ENCODE measurements at places on chromosomes 2 and 18. TPM values are rescaled to one million over a fixed set of nuclear protein-coding genes. Genes with fewer than 3 reads are reported as not detected.
A peak's percentile ranks its signal among the peaks of the same experiment; 100 is the strongest.

PROKR1 gene
- not detected for total RNA-seq

ITGB6 gene
- total RNA-seq, result 2.3 TPM

DSG1 gene
- not detected for total RNA-seq

MROH2A gene
- not detected for total RNA-seq

MARCHF4 gene
- 1.4 TPM for total RNA-seq

MGAT4A gene
- total RNA-seq, result 2.1 TPM

RNF152 gene
- 137 TPM for total RNA-seq

PIEZO2 gene
- 142 TPM for total RNA-seq

PRSS56 gene
- total RNA-seq, result not detected

WDR12 gene
- total RNA-seq, result 28.5 TPM

DNA sequence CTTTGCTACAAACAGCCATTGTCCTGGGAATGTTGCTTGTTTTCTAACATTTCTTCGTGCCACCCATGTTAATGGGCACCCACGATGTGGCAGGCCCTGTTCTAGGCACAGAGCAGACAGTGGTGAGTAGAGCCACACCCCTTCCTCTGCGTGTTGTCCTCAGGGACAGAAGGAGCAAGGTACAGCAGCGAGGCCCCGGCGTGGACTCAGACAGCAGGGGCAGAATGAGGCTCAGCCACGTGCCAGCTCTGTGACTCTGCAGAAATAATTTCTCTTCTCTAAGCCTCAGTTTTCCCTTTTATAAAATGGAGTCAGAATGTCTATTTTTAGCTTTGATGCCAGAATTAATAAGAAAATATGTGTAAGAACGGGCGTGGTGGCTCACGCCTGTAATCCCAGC is 401.7 kb downstream of the TSN start:
- no peak for DNase-seq

- peak; percentile 48 for DNase-seq
Measured at GRCh38 chr2:128599700-128600099, 281.0 kb upstream of the HS6ST1 start.

DNA sequence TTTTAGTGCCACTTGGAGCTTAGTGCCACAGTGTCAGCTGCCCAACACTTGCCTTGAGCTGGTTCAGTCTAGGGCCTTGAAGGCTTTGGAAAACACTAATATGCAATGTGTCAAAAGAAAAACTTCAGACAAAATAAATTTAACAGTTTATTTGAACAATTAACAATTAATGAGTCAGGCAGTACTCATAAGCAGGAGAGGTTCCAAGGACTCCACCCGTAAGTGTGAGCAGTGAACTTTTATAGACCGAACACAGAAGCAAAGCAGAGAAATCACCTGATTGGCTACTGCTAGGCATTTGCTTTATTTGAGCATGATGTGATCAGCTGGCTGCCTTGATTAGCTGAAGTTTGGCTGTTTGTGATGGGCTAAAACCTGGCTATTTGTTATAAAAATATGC is 49.5 kb upstream of the TBC1D8 start:
- no peak for DNase-seq

DNA sequence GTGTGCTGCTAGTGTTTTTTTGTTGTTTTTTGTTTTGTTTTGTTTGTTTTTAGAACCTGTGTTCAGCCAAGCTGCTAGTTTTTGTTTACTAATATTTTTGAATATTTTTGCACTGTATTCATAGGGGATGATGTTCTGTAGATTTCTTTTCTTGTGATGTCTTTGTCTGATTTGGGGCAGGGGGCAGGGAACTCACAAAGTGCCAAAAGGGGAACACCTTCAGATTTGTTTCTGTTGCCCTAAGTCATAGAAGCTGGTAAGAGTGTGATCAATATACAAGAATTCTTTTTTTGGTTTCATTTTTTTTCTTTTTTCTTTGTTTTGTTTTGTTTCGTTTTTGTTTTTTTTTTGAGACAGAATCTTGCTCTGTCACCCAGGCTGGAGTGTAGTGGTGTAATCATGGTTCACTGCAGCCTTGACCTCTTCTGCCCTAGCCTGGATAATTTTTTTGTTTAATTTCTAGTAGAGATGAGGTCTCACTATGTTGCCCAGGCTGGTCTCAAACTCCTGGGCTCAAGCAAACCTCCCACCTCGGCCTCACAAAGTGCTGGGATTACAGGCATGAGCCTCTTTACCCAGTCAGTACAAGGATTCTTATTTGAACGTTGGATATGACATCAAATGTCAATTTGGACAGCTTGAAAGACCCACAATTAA is 30.7 kb downstream of the TCF23 start:
- no peak for DNase-seq

- DNase-seq, result no peak
Measured at GRCh38 chr2:241619597-241620418, 17.1 kb downstream of the THAP4 start.

GRCh38 chr2:46984642-46985476 is 69.3 kb upstream of the MCFD2 start:
- DNase-seq, result no peak

- DNase-seq, result no peak
Measured at GRCh38 chr2:201280191-201281040, 20.1 kb downstream of the CASP8 start.

DNA sequence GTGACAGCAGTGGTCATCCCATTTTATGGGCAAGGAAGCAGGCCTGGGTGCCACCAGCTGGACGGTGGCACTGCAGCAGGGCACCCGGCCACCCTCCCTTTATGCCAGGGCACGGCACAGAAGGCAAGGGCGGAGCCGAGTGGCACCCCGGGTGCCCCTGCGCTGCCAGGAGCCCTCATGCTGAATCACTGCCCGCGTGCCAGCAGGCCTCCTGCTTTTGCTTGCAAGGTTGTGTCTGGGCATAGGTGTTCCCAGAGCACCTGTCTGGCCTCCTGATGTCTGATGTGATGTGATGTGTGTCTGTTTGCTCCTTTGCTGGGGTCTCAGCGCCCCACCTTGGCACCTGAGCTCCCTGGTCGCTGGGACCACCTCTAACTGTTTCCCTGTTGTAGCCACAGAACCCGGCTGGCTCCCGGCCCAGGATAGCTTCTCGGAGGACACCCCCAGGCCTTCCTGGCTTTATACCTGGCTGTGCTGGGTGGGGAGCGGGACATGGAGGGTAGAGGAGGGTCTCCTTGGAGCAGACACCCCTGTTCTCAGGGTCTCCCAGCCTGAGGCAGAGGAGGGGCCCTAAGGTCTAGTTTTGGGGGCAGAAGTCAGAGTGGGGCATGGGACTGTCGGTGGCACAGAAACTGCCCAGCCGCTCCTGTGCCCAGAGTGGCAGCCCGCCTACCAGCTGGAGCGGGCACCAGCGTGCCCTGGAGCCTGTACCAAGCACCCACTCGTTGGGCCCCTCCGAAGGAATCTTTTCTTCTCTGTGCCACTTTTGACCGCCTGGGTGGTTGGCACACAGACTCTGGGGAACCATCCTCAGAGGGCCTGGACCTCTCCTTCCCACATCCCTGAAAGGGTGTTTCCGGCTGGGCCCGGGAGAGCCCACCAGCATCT is 3.6 kb downstream of the GPC1 start:
- peak; percentile 89 for DNase-seq

GRCh38 chr2:110780461-110780860 is 48.1 kb downstream of the ACOXL start:
- no peak for DNase-seq

DNA sequence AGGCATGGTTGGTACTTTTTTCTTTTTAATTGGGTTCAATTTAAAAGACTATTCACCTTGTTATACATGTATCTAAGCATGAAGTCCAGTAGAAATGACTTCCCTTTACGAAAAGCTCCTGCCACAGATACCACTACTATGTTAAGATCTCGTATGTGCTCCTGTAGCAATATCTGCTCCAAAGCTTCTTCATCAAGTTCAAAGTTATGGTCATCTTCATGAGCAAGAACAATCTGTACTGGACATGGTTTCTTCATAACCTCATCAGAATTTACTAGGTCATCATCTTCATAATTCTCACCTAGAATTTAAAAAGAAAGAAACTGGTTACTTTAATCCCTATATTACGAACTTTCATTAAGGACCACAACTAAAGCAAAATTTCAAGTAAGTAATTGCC is 33.9 kb downstream of the ATL2 start:
- no peak for DNase-seq

DNA sequence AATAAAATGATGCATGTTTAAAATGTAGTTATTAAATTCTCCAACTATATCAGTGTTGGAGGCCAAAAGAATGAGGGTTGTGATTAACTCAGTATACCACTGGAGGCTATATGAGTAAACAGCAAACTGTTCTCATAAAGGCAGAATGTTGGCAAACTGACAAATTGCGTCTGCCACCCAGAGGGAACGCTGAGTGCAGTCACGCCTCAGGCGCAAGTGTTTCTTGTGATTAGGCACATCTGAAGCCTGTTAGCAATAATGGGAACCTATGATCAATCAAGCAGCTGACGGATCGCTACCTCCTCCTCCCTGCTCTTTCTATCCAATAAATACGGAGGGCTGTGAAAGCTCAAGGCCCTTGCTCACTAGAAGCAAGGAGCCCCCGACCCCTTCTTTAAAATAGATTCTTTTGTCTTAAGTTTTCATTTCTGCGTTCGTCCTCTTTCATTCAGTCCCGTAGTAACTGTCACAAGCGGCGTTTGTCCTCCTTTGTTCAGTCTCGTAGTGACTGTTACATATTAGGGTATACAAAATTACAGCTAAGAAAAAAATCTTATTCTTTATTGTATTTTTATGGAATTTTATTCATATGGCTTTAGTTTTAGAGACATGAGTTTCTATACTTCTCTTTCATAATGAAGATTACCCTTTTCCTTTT is 16.3 kb upstream of the RMND5A start:
- no peak for DNase-seq

DNA sequence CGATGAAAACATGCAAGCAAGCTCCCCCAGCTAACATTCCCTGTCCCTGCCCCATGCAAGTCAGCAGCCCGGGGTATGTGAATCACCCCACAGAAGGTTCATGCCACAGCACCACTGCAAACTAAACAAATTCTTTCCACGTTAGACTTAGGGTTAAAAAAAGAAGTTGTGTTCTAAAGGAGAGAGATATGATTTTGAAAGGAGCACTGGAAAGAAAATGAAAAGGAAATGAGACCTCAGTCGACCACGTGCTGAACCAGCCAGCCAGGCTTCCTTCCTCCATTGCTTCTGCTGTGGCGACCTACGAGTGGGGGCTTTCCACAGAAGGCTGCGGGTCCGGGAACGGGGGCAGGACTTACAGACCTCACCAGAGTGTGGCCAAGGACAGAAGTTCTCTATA is 52.0 kb downstream of the ARL4C start:
- DNase-seq, result no peak

GRCh38 chr18:47909484-47909883 is 21.0 kb downstream of the SMAD2 start:
- no peak for DNase-seq

DNA sequence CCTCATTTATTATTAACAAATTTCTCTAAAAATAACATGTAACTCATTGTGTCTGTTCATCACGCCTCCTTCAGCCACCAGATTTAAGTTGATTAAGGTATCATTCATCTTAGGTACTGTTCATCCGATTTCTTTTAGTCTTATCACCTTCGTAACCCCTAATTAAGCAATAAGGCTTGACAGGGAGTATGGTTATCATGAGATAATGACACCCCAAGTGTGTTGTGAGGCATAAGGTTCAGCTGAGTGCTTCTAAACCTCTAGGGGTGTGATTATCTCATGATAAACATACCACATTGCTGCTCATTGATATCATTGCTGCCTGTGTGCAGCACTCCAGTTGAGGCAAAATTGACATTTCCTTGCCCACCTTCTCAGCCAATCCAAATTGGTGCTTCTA is 158.9 kb upstream of the BOD1L2 start:
- no peak for DNase-seq

GRCh38 chr2:15945909-15946705 is 5.8 kb downstream of the MYCN start:
- no peak for DNase-seq

DNA sequence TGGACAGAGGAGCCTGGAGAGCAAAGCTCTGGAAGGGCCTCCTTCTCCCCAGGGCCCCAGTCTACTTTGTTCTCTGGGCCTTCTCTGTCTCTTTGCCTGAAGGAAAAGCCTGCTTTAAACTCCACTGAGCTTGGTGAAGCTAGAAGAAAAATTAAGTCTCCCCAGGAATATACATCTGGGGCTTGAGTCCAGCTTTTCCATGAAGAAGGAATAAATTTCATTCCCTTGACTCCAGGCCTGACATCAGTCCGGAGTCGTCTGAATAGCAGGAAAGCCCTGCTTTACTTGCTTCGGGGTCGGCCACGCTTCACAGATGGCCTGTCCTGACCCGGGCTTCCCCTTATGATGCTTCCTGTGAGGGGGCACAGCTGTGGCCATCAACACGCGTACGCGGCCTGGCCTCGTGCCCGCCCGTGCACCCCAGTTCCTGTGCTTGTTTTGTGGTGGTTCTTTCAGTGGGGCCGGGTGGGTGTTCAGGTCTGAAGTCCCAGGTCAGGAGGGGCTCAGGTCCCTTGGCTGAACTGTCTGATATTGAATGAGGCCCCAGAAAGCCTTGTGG is 73.6 kb downstream of the ACOXL start:
- DNase-seq, result no peak

DNA sequence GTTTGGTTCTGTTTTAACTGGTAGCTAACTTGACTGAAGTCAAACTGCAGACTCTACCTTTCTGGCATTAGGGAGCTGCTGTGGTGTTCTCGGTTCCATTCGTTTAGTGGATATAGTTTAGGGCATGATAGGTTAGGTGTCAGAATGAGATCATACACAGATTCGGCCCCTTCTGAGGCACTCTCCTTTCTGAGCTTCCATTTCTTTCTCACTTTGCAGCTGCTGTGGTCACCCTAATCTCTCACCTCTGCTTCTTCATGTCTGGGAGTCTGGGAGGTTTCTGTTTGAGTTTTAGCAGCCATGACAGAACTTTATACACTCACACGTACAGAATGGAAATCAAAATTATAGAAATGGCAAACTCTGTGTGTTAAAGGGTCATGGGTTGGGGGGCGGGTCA is 122.8 kb downstream of the ATP9B start:
- DNase-seq, result no peak

DNA sequence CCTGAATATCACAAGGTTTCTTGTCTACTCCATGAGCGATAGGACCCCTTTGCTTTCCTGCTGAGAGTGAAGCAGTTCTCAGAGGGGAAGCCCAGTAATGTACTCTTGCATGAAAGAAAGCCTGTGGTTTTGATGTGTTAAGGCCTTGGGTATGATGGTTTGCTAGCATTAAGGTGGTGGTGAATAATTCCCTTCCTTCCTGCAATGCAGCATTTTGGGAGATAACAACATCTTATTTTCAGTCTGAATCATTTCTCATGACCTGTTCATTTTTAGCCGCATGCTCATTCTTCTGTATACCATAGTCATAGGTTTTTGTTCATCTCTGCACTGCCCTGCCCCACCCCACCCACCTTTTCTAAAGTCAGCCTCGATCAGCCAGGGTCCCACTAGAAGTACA is 66.2 kb downstream of the HNMT start:
- no peak for DNase-seq

GRCh38 chr2:3406501-3406900 is 27.0 kb downstream of the TRAPPC12 start:
- no peak for DNase-seq

GRCh38 chr2:218325566-218326160 is 31.0 kb upstream of the CATIP start:
- no peak for DNase-seq

Measured in chondrocyte (in vitro differentiated cells).